ENCODE measurements at places on chromosomes 1 and 21.

DNA sequence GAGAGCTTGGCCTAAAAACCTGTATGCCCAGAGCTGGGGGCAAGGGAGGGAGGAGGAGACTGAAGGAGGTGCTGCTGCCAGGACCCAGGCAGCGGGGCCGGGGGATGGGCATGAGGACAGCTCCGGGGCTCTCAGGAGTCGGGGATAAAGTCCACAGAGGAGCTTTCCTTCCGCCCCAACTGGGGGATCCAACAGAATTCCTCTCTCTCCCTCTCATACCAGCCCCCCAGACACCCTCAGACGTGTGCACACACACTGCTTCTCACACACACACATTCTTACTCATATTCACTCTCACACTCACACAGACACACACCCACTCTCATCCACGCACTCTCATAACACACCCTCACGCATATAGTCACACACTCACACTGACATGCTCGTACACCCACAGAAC is 39.1 kb downstream of the SYF2 start:
- no peak for DNase-seq

DNA sequence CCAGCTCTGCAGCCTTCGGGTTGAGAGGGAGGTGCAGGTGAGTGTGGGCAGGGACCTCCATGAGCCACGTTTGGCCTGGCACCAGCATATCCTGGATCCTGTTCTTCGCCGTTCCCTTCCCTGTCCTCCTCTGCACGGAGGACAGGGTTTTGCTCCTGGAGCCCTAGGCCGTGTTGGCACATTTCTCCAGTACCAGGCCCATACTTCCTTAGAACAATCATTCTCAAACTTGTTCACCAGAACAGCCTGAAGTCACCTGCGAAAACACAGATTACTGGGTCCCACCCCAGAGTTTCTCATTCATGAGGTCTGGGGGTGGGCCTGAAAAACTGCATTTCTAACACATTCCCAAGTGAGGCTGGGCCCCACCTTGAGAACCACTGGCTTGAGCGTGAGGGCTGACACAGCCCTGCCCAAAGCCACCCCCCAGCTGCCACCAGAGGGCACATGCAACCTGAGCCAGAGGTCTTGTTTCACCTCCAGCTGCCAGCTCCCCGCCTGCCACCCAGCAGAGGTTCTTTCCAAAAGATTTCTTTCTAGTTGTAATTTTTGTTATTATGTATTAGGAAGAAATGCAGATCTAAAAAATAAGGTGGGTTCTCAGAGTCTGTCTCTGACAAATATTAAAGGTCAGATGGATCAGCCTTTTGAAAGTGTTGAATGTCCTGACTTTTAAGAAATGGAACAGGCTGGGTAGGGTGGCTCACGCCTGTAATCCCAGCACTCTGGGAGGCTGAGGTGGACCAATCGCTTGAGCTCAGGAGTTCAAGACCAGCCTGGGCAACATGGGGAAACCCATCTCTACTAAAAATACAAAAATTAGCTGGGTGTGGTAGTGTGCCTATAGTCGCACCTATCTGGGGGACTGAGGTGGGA is 39.6 kb upstream of the LDLRAP1 start:
- DNase-seq, result peak; percentile 37

- no peak for DNase-seq
Observed at GRCh38 chr1:107000902-107001301, 55.6 kb upstream of the PRMT6 start.

- no peak for DNase-seq
Observed at GRCh38 chr1:152585586-152585985, 5.3 kb upstream of the LCE3D start.

DNA sequence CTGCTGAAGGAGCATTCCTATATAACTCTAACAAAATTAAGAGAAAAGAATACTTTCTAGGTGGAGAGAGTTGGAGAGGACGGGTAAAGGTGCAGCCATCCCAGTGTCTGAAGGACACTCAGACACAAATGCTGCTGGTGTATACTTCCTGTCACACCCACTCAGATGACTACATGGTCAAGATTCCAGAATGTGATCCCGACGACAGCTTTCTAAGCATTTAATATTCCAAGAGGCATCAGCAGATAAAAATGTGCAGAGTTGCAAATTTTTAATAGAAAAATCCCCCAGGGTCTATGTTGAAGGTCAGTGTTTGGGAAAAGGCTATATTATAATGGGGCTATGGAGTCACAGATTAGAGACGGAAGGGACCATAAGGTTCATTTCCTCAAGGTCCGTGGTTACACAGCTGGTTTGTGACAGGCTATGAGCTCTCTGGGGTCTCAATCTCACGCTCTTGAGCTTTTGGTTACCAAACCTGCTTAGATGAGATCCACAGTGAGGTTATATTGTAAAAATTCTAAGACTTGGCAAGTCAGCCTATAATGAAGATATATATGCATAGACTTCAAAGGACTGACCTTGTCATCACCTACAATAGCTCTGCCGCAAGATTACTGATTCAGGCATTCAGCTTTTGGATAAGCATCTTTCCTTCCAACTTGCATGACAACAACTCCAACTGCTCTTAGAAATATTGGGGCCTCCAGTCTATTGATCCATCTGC is 35.1 kb downstream of the ZNF281 start:
- no peak for DNase-seq

- no peak for DNase-seq
Observed at GRCh38 chr1:118190561-118190960, 5.5 kb upstream of the SPAG17 start.

- no peak for DNase-seq
Observed at GRCh38 chr1:227035316-227035715, 95.2 kb downstream of the COQ8A start.

DNA sequence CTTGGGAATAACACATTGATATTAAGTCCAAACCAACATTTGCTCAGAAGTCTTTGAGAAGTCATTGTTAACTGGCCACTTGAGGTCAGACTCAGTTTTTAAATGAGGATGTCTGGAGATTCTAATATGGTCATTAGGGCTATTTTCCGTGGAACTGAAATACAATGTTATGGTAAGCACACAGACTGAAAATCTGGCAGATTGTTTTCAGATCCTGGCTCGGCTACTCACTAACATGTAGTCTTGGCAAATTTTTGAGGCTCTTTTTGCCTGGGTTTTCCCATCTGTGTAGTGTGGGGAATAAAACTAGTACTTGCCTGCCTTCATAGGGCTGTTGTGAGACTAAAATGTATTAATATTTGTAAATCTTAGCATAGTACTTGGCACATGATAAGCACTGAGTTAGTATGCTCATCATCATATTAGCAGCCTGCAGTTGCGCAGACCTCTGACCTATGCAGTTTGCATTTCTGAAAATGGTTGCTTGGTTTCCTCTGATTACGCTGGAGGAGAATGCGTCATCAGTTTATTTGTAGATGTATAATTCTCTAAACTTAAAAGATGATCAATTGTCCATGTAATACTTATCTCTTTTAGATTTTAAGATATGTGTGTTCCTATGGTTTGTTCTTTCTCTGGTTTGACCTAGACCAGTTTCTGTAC is 100.8 kb downstream of the C1orf21 start:
- no peak for DNase-seq

- no peak for DNase-seq
Observed at GRCh38 chr1:163406772-163407171, 85.0 kb downstream of the NUF2 start.

DNA sequence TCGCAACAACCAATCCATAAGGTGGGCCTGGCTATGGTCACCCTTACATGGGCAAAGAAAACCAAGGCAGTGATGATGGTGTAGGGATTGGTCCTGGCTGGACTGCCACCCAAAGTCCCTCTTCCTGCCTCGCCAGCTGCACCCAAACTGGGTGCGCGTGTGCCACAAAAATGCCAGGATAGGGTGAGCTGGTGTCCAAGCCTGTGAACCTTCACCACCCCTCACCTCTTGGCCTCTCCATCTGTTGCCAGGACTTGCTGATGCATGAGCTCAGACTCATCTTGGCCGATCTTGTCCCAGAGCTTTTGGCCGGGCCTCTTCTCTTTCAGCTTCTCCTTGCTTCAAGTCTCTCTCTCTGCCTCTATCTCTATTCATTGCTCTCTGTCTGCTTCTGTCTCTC is 41.8 kb downstream of the FOXD2 start:
- no peak for DNase-seq

DNA sequence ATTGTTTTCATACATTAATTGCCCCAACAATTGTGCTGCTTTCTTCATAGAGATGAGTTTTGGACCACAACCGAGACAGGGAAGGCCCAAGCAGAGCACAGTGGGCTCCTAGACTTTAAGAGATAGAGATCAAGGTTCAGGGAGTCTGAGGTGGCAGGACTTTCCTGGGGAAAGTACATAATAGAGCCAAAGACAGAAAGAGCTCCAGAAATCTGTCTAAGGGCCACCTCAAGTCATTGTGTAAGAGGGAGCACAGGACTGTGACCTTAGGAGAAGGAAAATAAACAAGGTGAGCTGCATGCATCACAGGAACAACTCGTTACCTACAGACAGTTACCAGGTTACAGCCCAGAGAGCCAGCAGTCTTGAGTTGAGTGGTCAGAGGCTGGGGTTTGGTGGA is 41.3 kb upstream of the CR2 start:
- no peak for DNase-seq

- no peak for DNase-seq
Observed at GRCh38 chr1:151693057-151693651, 23.4 kb downstream of the CELF3 start.

DNA sequence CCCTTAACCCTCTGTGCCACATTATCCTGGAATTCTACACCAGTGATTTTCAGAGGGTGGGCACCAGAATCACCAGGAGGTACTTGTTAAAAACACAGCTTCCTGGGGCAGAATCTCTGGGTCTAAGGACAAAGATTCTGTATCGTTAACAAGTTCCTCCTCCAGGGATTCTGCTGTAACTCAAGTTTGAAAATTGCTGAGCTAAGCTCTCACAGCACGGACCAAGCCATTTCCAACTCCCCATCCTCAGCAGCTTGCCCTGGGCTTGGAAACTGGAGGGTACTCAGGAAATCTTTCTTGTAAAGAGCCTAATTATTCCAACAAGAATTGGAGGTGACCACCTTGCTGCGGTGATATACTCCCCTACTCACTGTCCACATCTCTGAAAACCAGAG is 48.8 kb downstream of the TMCO4 start:
- DNase-seq, result no peak

GRCh38 chr1:33460947-33461629 is 11.4 kb upstream of the ZSCAN20 start:
- DNase-seq, result no peak

DNA sequence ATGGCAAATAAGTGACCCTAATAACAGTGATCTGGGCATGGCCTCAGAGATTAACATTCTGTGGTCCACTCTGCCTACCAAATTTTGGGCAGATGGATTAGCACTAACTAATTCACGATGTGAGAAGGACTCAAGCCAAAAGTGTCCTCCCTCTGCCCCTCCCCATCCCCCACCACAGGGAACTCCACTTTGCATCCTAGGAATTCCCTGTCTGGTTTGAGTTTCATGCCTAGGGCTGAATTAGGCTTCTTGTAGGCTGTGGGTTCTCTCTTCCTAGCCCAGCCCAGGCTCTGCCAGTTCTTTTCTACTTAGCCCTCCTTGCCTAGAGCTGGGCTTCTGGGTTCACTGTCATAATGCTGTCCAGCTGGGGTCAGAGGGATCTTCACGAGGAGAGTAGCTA is 64.1 kb downstream of the ATP2B4 start:
- DNase-seq, result no peak

DNA sequence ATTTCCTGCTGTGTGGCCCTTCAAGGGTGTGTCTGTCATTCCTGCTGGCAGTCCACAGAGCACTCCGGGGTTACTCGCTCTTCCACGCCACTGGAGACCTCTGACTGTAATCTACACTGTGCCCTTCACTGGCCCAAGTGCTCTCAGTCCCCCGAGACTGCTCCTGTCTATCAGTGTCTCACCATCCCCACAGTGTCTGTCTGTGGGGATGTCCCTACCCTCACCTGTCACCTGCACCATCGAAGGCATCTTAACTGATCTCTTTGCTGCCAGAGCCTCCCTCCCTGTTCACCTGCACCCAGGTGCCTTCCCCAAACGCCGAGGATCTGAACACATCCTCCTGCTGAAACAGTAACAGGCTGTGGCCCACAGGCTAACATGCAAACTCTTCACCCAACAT is 136.7 kb downstream of the MATN1 start:
- no peak for DNase-seq

GRCh38 chr1:108889706-108890384 is 13.1 kb downstream of the GPSM2 start:
- no peak for DNase-seq

GRCh38 chr1:231138236-231138635 is 23.6 kb upstream of the TRIM67 start:
- DNase-seq, result no peak

DNA sequence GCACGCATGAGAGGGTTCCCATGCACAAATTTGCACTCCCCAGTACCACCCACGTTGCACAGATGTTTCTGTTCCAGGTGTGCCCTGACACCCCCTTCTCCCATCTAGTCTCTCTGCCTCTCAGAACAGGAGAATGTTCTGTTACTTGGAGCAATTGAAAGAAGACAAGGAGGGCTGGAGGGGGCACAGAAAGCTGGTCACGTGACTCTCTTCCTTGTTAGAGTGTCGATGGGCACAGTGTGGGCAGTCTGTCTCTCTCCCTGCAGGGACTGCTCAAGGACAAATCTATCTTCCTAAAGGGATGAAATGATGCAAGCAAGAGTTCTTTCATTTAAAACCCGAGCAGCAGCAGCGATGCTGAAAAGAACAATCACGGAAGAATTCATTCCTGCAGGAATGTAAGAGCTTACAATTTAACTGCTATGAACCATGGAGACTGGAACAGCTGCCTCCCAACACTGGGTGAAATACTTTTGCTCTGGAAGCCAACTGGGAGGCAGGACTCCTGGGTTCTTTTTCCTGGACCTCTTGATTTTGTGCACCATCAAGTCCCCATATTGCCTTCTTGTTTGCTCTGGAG is 7.3 kb upstream of the KCNA10 start:
- no peak for DNase-seq

GRCh38 chr1:39539252-39539790 is 37.3 kb downstream of the PABPC4 start:
- no peak for DNase-seq

- no peak for DNase-seq
Observed at GRCh38 chr1:12014141-12014991, 4.9 kb upstream of the MIIP start.

DNA sequence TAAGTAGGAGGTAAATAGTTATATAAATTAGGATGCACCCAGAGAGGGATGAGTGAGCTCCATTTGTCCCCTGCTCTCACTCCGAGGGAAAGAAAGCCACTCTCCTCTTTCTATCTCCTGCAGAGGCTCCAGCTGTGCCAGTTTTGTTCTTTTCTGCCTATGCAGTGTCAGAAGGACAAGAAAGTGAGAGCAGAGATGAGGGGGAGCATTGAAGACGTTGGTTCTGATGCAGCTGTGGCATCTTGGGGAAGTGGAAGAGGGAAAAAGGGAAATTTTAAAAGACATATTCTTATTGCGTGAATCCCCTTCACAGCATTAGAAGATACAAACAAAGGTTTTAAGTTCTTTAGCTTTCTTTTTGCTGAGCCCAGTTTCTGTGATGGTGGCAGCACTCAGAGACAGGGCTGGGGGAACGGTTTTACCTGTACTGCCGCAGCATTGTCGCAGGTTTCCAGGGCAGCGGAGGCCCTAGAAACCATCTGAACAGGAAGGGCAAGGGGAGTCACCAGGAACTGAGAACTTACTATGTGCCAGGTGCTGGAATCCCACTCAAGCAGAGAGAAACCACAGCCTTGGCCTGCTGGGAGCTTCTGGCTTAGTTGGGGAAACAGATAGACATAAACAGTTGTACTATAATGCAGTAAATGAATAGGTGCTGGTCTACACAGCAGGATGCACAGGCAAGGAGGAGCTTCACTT is 44.9 kb upstream of the USP24 start:
- DNase-seq, result no peak
